ENCODE measurements at places on chromosomes 7 and 10.

DNA sequence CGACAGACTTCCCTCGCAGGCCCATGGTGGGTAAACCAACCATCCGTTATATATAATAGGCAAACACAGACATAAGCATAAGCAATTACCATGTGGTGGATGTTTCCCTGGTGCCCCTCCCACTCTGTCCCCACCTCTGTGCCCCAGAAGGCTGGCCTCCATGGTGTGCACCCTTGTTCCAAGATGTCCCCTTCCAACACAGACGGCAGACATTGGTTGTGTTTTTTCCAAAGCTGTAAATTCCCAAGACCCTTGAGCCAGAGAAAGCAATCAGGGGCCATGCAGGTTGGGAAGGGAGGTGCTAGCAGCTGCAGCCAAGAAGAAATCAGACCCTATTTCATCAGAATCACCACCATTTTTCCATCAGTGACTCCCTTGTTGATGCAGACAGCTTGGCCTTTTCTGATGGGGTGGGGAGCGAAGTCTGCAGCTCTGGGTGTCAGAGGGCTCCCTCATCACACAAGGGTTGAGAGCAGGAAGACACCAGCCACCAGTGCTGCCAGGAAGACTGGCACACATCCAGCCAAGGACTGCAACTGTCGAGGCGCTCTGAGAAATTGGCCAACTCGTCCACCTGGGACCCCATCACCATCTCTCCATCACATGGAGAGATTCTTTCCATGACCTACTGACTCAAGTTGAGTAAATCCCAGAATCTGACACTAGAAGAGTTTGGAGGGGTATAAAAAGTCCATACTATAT is 86.8 kb upstream of the CHST15 start:
- peak; percentile 64 for DNase-seq

GRCh38 chr7:28068811-28069216 is 111.8 kb downstream of the JAZF1 start:
- DNase-seq, result no peak

DNA sequence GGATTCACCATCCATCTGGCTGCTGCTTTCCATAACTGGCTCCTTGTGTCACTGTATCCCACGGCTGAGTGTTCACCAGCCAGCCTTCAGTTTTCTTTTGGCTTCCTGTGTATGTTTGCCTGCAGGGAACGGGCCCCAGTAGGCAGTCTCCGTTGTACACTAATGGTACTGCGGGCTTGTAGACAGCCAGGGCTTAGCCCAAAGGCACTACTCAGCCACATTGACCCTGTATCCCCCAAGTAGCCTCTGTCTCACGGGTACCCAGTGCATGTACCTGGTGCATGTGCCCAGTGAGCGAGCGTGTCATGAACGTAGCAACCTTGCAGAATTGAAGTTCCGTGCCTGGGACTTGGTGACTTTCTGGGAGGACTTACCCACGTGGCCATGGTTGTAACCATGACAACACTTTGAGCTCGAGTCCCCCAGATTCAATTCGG is 6.1 kb downstream of the PFKFB3 start:
- no peak for DNase-seq

GRCh38 chr10:44675387-44675874 is 235.7 kb upstream of the TMEM72 start:
- DNase-seq, result no peak

- no peak for DNase-seq
Observed at GRCh38 chr7:538764-539685, 19.4 kb upstream of the PDGFA start.

DNA sequence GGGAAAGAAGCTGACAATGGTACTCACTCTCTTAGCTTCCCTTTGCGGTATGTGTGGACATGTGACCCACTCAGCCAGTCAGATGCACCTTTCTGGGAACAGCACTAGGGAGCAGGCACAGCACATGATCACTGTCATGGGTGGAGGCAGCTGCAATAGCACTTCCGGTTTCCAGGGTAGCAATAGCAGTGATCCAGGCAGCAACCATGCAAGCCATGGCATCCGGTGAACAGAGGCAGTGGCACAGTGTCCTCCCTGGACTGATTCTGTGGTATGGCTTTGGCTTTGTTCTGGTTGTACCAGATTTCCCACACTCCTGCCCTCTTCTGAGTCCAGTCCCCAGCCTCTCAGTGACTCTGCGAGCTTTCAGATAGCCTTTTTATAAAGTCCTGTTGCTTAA is 86.8 kb upstream of the NAMPT start:
- no peak for DNase-seq

DNA sequence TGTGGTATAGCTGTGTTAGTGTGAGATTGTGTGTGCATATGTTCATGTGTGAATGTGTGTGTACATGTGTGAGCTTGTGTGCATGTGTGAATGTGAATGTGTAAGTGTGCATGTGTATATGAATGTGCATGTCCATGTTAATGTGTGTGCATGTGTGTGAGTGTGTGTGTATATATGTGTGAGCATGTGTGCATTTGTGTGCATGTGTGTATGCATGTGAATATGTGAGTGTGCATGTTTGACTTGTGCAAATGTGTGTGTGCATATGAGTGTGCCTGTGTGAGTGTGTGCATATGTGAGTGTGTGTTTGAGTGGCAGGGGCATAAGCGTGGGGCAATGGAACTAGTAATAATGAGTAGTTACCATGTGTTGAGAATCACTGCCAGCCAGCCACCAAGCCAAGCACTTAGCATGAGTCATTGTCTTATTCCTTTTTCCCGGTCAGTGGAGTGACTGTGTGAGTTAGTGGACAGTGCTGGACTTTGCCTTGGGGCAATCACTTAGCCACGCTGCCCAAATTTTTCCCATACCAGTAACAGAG is 46.3 kb upstream of the SHH start:
- peak; percentile 28 for DNase-seq

- peak; percentile 28 for DNase-seq
Observed at GRCh38 chr7:64886956-64887545, 16.0 kb upstream of the ZNF273 start.

DNA sequence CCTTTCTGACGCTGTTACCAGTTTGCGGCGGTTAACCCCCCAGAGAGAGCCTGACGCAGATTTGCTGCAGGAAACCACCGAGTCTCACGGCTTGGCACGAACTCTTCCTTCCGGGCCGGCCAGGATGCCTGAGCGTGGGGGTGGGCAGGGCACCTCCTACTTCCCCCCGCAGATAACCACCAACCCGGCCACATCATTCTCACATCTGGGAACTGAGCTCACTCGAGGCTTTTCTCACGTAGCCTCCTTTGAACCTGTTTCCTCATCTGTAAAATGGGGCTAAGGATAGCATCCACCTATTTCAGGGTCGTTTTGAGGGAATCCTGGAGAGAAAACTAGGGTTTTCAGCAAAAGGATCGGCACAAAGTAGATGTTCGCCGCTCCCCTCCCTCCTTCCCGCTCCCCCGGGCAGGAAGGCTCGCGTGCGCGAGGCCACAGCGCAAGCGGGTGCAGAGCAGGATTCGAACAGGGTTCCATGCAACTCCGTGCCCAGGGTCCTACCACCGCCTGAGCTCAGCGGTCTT is 23.6 kb downstream of the DDIT4 start:
- peak; percentile 98 for DNase-seq

Measured in posterior vena cava (tissue), 2 donors.